ENCODE measurements at places on chromosomes 2 and 18. TPM values are rescaled to one million over a fixed set of nuclear protein-coding genes. Genes with fewer than 3 reads are reported as not detected.

AGBL5 gene
- 20.1 TPM for total RNA-seq

SFXN5 gene
- 23.7 TPM for total RNA-seq

CHRND gene
- 0.18 TPM for total RNA-seq

LINC00305 gene
- total RNA-seq = not detected

All from cerebellum (tissue), 4 donors.